ENCODE measurements at places on chromosomes 1 and 21. TPM values are rescaled to one million over a fixed set of nuclear protein-coding genes. Genes with fewer than 3 reads are reported as not detected.

DNA sequence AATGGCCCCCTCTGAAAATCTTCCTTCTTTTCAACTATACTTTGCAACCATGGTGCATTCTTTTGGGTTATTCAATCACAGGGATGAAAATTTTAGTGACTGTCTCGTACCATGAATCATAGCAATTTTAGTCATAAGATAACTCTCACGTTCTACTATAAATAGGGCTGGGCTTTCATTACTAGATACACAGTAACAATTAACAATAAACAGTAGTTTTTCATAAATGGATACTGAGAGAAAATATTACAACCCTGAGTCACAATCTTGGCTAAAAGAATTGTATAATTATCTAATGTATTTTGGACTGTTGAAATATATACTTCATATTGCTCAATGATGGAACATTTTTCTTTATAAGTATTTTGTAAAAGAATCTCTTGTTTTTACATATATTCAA is 96.1 kb downstream of the TEX35 start:
- no peak for DNase-seq

- DNase-seq, result peak; percentile 50
Observed at GRCh38 chr1:84620720-84621313, 46.6 kb upstream of the CTBS start.

GRCh38 chr21:43866260-43866629 is 1.2 kb downstream of the AGPAT3 start:
- DNase-seq, result no peak

DNA sequence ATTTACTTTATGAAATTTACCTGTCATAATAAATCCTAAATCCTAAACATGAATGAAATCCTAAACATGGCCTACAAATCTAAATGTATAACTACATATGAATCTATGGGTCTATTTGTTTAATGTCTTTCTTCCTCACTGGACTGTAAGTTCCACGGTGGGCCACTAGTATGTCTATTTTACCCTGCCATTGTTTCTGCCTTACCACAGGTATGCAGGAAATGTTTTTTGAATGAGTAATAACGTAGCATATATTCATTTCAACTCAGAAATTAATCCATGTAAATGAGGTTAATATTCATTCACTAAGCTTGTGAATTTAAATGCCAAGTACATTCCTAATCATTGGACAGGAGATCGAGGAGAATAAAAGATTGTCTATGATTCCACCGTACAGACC is 35.3 kb downstream of the B3GALNT2 start:
- no peak for DNase-seq

DNA sequence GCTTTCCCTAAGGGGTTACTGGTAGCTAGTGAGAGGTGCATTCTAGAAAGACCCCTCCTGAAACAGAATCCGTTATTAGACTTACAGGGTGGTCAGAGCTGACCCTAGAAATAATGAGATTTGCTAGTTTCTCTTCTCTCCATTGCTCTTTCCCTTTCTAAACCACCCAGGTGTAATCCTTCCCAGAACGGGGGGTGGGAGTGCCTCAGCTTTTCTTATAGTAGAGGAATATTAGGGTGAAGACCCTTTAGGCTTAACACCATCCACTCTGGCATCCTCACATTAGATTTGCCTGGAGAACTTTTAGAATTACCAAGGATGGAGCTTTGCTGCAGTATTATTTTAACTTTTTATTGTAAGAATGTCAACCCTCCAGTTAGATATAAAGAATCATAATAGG is 49.4 kb downstream of the CAPN9 start:
- DNase-seq, result no peak

DNA sequence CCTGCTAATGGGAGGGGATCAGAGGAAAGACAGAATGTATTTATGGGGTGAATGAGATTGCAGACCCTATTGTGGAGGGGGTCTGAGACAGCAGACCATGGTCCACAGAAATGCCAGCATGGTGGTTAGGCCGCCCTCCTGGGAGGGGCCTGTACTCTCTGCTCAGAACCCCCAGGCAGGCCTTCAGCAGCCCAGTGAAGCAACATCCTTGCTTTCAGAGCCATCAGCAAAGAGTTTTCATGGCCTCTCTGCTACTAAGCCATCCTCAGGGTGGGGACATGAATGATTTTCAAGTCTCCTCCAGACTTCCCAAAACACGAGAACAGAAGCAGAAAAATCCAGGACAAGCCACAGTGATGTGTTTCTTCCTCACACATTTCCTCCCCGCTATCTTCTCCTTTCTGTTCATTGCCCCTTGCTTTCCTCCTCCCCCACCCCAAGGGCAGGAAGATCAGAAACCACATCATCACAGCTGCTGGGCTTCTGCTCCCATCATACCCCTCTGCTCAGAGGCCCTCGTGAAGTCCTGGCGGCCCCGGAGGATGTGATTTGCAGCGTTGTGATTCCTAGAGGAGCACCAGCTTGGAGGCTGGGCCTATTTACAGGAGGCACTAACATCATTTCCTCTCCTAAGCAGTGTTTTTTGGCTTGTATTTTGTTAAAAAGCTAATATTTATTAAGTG is 48.0 kb downstream of the ABCA4 start:
- no peak for DNase-seq

- DNase-seq, result no peak
Observed at GRCh38 chr1:26493267-26493666, 21.0 kb downstream of the HMGN2 start.

- DNase-seq, result no peak
Observed at GRCh38 chr1:212225871-212226302, 59.3 kb upstream of the PPP2R5A start.

DNA sequence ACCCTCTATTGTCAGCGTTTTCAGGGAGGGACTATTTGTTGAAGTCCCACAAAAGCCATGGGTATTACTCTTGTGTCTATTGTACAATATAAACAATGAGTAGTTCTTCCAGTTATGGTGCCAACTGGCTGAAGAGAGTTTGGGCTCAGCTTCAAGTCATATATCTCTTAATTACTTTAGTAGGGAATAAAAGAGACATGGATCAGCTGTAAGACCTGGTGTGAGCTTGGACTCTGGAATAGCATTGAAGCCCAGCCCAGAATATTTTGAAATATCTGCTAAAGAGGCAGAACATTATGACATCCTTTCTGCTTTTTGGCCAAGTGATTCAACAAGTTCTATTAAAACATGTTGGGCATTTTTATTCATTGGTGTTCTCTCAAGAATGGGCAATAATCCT is 224.9 kb downstream of the BACH1 start:
- no peak for DNase-seq

DNA sequence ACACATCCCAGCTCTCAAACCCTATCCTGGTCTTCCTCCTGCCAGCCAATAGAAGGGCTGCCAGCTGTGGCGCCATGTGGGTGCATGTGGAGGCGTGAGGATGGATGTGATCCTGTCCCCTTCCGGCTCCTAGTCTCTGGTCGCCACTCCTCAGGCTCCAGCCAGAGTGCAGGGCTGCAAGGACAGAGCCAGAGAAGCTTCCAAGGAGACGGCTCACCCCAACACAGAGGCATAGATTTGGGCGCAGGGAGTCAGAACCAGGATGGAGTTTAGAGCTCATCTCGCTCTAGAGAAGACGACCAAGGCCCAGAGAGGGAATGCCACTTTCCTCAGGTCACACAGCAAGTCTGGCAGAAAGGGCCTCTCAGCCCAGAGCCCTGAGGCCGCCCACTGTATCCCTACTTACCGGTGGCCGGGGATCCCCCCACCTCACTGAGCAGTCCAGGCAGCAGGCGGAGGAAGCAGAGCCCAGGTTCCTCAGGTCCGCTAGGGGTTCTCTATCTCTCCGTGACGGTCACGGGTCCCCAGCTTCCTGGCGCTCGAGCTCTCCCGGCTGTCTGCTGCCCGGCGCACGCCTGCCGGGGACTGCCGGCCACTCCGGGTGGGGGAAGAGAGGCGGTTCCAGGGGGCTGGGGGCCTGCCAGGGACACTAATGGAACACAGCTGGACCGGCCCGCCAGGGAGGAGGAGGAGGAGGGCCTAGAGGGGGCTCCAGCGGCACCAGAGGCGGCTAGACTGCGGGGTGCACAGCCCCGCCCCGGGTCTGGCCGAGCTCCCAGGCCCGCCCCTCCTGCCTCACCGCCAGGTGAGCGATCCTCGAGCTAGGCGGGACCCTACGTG is at the start of gene COL16A1:
Gene COL16A1 (minus strand): TSS at position 587 of the 840 bp plus-strand sequence. CDS start 1,824 bp downstream, outside the sequence.
- DNase-seq, result peak; percentile 72

GRCh38 chr1:90712153-90712856 is 4.8 kb downstream of the BARHL2 start:
- DNase-seq, result no peak

DNA sequence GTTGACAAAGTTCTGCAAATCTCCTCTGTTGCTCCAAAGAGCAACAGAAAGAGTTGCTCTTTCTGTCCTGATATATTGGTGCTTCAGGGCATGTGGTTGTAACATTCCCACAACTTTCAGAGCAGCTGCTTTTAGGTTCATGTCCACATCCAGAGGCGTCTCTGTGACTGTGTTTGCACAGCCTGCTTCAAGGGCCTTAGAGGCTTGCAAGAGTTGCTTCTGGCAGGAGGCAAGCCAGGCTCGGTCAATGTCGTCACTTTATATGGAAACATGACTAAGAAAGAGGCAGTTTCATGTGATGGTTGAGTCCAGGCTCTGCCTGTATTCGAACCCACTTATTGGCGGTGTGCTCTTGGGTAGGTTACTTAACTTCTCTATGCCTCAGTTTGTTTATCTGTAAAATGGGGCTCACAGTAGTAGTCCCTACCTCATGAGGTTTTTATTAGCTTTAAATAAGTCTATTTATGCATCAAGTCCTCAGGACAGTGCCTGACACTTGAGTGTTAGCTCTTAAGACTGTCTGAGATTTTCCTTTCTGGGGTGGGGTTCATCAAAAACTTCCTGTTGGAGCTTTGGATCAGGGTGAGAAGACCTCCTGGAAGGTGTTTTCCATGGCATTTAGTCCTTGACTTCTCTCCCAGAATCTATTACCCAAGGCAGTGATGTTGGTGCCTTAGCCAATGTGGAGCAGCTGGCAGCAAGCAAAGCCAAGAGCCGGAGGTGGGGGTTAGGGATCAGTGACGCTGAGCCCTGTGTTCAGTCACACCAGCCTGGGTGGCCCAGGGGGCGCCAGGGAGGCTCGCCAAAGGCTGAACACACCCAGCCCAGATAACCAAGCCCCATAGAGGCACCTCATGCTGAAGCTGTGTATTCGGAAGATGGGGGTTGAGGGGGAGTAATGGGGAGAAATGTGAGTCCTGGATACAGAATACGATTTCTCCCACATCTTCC is 18.9 kb downstream of the LHX4 start:
- DNase-seq, result no peak

- DNase-seq, result no peak
Observed at GRCh38 chr21:34365809-34366208, 2.0 kb downstream of the KCNE2 start.

DNA sequence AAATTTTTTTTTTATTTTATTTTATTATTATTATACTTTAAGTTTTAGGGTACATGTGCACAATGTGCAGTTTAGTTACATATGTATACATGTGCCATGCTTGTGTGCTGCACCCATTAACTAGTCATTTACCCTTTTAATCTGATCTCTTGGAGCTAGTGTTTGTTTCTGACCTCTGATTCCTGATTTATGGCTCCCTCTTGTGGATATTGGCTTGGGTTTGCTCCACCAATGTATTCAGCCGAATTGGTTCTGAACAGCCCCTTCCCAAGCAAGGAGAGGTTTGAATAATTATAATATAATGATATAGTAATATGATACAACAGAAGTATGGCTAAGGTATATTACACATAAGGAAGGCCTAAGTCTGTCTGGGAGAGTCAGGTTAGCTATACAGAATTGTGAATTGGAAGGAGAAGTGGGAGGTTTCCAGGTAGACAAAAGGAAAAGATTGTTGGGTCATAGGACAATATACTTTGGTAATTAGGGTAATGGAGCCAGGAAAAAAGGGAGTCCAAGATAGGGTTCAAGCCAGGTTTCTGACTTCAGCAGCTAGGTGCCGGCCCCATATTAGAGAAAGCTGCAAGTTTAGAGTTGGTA is 53.1 kb upstream of the HMCN1 start:
- no peak for DNase-seq

DNA sequence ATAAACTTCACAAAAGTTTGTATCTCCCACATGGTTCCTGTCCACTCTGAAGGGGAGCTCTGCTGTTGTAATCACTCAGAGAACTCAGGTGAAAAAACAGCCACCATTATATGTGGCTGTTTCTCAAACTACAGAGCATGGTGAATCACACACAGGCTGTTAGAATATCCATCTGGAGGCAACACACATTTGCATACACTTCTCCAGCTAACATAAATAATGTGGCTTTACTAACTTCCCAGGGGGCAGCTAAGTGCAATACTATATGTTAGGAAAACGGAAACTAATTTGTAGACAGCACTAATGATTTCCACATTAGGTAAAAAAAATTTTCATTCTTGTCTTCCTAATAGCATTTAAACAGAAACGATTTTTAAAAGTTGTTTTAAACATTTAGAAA is 49.3 kb downstream of the PTGFR start:
- no peak for DNase-seq

DNA sequence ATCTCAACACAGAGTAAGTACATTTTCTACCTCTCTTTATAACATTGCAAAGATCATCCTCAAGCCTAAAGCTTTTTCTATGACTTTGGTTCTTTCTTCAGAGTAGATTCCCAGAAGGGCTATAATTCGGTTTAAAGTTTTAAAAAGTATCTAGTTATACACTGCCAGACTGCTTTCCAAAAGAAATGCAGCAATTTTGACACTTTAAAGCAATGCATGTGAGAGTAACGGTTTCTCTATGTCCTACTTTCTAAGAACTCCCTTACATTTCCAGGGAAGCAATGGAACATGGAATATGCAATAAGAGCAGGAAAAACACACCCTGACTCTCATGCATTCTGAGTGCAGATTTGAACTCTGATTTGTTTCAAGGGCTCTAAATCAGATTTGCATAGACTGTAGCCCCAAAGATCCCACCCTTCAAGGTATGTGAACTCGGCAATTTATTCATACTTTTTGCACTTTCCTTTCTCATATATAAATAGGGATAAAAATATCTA is 331.6 kb downstream of the HHIPL2 start:
- no peak for DNase-seq

The CASZ1 gene
- 19.4 TPM for polyA plus RNA-seq

The TMEM240 gene
- 31.0 TPM for polyA plus RNA-seq

The LORICRIN gene
- not detected for polyA plus RNA-seq

The HAO2 gene
- 0.09 TPM for polyA plus RNA-seq

The PGM1 gene
- polyA plus RNA-seq, result 52.7 TPM

The GRIK1 gene
- polyA plus RNA-seq, result 1.7 TPM

The LRP8 gene
- 2.3 TPM for polyA plus RNA-seq

The OR10K2 gene
- polyA plus RNA-seq, result not detected

Data from urinary bladder (tissue), 4 donors.